ENCODE measurements at places on chromosomes 16 and 17. TPM values are rescaled to one million over a fixed set of nuclear protein-coding genes. Genes with fewer than 3 reads are reported as not detected.

CCT6B gene
- 2.4 TPM for total RNA-seq

CPSF4L gene
- not detected for total RNA-seq

MYH11 gene
- 0.16 TPM for total RNA-seq

SLC16A13 gene
- total RNA-seq: 0.90 TPM

MIF4GD gene
- total RNA-seq: 4.7 TPM

CCL14 gene
- 0.90 TPM for total RNA-seq

ALOX15B gene
- 0.36 TPM for total RNA-seq

TCAP gene
- not detected for total RNA-seq

NPTX1 gene
- total RNA-seq: 0.81 TPM

CCL1 gene
- total RNA-seq: not detected

CAPN15 gene
- total RNA-seq: 43.7 TPM

NAGS gene
- 2.2 TPM for total RNA-seq

CD300LD gene
- total RNA-seq: not detected

NPIPB12 gene
- total RNA-seq: 3.9 TPM

UNC13D gene
- total RNA-seq: not detected

GPT2 gene
- 31.9 TPM for total RNA-seq

SPATA33 gene
- total RNA-seq: 2.9 TPM

GUCY2D gene
- not detected for total RNA-seq

ITGB4 gene
- total RNA-seq: 0.16 TPM

SLC52A1 gene
- total RNA-seq: 0.18 TPM

ODAD4 gene
- 0.18 TPM for total RNA-seq

NUP88 gene
- 36.5 TPM for total RNA-seq

COTL1 gene
- 221 TPM for total RNA-seq

TPSAB1 gene
- not detected for total RNA-seq

SULT1A3 gene
- 13.4 TPM for total RNA-seq

KRT24 gene
- not detected for total RNA-seq

EVI2B gene
- 0.18 TPM for total RNA-seq

OTOP3 gene
- not detected for total RNA-seq

BAIAP3 gene
- total RNA-seq: 4.7 TPM

CCDC40 gene
- total RNA-seq: 1.5 TPM

CLEC3A gene
- total RNA-seq: not detected

SEPTIN12 gene
- not detected for total RNA-seq

CBLN1 gene
- not detected for total RNA-seq

HBA2 gene
- total RNA-seq: not detected

OR2C1 gene
- total RNA-seq: not detected

GRAPL gene
- total RNA-seq: 1.9 TPM
